ENCODE measurements at places on chromosomes 5 and 9.

DNA sequence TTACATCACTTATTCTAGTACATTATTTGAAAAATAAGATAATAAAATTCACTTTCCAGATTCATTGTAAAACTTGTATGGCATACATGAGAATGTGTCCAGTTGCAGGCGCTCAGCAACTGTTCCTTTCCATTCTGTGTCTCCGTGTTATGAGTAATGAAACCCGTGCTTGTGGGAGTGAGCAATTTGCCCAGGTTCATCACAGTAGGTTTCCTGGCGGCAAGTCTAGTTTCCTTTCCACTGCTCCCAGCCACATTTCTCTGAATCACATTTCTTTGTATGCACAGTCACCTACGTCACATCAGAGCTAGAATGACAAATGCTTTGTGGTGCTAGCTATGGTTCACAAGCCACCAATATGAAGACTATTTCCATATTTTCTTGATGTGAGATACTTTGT, 39.9 kb downstream of the MOCS2 start:
- DNase-seq = no peak

GRCh38 chr5:155050384-155051019, 36.9 kb downstream of the KIF4B start:
- DNase-seq = no peak

DNA sequence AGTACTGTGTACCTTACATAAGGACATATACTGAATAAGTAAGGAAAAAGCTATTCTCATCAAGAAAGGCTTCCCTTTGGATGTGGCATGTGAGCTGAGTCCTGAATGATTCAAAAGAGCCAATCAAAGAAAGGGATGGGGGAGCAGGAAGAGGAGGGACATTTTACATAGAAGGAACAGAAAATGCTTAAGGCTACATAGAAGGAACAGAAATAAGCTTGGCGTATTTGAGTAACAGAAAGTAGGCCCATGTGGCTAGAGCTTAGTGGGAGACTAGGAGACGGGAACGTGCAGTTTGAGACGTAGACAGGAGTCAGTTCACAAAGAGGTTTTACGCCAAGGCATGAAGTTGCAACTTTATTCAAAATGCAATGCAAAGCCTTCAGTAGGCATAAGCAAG, 126.3 kb downstream of the CEMIP2 start:
- no peak for DNase-seq

- no peak for DNase-seq
These were observed 338.0 kb downstream of the SEMA5A start for GRCh38 chr5:9207817-9208418.

DNA sequence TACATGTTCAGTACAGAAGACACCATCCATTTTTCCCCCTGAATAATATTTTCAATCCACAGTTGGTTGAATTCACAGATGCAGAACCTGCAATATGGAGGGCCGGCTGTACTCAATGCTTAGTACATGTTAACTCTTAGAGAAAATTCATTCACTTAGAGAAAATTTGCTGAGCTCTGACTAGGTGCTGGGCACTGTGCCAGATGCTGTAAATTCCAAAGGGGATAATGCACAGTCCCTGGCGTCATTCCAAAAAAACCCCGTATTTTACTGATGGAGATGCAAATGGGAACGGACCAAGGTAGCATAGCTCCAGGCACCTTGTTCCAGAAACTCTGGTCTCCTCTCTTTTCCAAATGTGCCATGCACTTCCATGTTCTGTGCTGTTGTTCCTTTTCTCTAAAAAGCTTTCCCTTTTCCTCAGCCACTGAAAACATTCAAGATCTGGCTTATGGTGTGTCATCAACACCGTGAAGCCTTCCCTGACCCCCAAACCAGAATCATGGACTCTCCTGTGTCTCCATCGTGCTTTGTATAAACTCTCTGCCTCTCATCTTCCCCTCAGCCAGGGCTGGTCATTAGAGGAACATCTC, 55.7 kb upstream of the COL15A1 start:
- DNase-seq = no peak

DNA sequence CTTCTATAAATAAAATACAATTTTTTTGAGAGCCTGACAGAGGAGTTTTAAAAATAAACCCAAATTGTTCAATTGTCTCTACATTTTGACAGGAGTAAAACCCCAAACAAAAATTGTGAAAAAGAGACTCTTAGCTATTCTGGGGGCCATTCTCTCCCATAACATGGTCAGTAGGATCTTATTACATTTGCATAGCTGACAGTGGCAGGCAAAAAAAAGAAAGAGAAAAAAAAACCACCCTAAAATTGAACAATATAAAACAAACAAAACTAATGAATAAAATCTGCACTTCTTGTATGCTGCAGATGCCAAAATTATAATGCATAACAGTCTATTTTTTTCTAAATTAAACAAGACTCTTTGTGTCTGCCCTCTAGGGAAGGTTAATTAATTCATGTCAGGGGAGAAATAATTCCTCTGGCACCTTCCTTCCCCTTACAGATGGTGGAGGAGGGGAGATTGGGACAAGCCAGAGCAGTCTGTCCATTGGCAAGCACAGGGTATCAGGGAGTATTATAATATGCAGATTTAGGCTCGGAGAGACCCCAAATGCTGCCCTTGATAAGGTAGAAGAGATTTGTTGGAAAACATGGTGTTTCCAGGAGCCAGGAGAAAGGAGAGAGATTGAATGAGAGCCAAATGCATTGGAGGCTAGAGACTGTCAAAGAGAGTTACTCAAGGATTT, 79.7 kb upstream of the CDH6 start:
- no peak for DNase-seq

DNA sequence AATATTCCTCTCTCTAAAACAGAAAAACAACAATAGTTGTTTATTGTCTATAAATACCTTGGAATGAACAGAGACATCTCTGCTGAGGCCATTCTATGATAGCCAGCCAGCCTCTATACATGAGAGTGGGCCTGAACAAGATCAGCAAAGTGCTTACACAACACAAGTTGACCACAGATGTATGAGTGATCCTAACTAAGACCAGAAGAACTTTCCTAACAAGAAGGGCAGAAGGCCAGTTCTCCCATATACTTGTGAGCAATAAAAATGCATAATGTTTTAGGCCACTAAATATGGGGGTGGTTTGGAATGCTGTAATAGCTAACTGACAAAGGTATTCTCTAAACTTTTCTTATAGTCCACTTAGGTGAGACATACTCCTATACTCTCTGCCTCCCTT, 345.7 kb downstream of the SPATA31D1 start:
- no peak for DNase-seq

GRCh38 chr5:7671381-7671993, 179.4 kb downstream of the CFAP90 start:
- no peak for DNase-seq

GRCh38 chr9:133120501-133121197, 391 bp downstream of the RALGDS start:
- DNase-seq = no peak

DNA sequence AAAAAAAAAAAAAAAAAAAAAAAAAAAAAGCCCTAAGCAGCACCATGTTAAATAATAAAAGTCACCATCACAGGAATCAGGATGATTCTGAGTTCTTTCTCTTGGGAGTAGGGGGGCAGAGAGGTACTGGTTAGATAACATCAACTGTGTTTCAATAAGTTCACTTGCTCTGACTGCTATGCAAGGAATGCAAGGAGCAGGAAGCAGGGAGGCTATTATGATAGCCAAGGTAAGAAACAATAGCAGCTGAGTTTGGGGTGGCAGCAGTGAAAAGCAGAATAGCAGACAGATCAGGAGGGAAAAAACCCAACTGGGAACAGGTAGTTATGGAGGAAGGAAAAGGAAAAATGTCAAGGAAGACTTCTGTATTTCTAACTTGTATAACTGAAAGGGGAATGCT, 8.2 kb downstream of the CEP120 start:
- DNase-seq = no peak

DNA sequence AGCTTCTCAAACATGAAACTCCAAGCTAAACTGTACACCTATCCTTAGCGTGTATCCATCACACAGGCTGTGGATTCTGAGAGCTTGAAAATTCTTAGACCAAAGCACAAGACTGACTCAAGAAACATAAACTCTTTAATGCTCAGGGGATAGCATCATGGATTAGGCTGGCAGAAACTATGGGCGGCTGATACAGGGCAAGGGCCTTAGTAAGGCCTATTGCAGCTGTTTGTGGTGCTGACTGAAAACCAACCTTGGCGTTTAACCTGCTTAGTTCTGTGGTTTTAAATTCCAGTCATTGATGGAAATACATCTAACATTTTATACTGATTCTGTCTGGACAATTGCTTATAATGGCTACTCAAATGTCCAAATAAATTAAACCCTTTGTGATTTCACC, 183.7 kb downstream of the TLR4 start:
- no peak for DNase-seq

- no peak for DNase-seq
These were observed 5.2 kb downstream of the HAPLN1 start for GRCh38 chr5:83715236-83716065.

GRCh38 chr5:173238312-173239232, 3.6 kb upstream of the NKX2-5 start:
- DNase-seq = no peak

GRCh38 chr5:20974426-20974825, 986.4 kb upstream of the CDH18 start:
- no peak for DNase-seq

DNA sequence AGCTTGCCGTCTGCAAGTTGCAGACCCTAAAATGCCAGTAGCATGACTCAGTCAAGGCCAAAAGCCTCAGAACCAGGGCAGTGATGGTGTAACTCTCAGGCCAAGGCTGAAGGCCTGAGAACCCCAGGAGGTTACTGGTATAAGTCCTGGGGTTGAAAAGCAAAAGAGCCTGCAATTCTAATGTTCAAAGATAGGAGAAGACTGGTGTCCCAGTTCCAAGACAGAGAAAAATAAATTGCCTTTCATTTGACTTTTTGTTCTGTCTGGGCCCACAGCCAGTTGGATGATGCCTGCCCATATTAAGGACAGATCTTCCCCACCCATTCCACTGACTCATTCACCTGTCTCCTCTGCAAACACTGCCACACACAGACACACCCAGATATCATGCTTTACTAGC, 673.2 kb downstream of the CDH18 start:
- no peak for DNase-seq

DNA sequence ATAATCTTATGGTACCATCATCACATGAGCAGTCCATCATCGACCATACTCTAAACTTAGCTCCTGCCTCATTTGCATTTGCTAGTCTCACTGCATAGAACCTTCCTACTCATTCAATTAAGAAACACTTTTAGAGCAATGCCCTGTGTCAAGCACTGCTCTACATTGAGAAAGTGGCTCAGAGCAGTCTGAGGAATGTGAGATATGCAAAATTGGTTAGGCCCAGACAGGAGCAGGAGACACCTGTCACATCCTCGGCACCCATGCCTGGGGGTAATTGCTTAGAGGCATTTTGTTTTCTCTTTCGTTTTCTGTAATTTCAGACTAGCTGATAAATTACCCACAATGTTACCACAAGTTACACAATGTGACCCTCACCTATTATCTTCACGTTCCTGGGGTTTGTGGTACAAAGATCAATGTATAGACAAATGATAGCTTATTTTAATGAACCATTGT, 4.9 kb upstream of the RARS1 start:
- DNase-seq = no peak

DNA sequence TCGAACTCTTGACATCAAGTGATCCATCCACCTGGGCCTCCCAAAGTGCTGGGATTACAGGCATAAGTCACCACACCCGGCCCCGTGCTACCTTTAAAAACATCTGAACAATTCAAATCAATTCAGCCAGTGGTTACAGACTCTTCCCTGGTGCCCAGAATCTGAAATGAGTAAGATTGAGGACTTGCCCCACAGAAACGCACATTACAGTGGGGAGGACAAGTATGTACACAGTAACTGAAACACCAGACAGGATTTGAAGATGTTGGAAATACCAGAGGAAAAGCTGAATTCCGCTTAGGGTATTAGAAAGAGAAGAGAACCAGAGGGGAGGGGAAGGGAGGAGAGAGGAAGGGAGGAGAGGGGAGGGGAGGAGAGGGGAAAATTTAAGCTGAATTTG, 17.8 kb downstream of the NIM1K start:
- no peak for DNase-seq

DNA sequence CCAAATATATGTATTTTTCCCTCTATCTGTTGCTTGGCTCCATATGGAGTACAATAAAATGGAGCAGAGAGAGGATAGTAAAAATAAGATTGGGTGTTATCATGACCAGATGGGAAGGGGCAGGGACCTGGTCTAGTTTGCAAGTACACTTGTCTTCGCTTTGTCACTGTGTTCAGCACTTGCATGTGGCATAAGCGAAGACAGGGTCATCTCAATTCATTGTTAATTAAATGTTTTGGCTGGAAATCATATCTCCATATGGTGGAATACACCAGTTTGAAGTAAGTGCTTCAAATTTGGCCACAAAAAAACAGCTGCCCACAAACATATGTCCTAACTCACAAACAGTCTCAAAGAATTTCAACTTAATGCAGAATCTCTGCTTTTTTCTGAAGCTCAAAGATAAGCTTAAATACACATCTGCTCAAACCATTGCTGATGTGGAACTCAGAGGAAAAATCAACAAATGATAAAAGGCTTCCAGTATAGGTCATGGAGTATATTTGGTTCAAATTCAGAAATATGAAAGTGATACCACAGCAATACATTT, 865.4 kb downstream of the TLE4 start:
- DNase-seq = no peak

DNA sequence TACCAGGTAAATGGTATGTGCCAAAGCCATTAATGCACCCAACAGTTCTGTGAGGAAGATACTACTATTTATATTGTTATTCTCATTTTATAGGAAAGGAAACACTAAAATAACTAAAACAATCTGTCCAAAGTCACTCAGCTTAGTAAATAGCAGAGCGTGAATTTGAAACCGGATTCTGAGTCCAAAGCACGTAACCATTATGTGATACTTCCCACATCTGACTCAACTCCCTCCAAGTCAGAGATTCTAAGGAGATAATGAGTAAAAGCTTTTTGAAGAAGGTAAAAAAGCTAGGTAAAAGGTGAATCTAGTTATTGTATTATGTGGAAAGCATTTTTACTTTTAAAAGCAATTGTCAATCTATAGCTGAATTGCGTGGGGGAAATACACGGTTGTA, 208.9 kb downstream of the PBX3 start:
- no peak for DNase-seq
